ENCODE measurements at places on chromosomes 12 and 14.
A peak's percentile ranks its signal among the peaks of the same experiment; 100 is the strongest.

DNA sequence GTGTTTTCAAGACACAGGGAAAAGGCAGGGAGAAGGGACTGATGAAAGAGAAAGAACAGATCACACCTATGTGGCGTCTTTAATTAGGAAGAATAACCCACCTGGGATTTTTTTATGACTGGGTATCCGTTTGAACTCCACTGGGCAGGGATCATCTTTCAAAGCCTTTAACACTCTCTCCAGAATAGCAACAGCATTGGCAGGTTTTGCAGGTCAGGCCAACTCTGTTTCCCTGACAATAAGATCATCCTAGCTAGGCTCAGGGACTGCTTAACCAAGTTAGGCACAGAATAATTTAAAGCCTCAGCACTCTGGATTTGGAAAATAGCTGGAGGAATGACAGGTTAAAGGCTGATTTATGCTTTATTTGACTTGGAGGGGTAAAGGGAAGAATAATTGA lies 117.6 kb downstream of the SUDS3 start:
- no peak for DNase-seq

DNA sequence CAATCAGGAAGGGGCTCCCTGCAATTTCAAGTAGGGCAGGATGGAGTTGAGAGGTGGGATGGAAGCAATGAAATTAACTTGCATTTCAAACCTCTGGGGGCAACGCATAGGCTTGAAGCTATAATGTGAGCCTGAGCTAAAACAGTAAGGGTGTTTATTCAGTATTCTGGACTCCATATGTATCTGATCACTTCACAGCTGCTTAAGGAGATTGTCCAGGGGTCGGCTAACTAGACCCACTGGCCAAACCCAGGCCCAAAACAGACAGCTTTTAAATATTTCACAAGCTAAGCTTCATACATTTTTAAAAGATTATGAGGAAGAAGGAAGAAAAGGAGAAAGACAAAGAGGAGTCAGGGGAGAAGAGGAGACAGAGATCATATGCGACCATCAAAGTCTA lies 6.8 kb upstream of the SERPINA3 start:
- no peak for DNase-seq

- no peak for DNase-seq
These were observed 165.6 kb downstream of the OTOGL start for GRCh38 chr12:80264891-80265290.

GRCh38 chr12:41188841-41189394 lies 798 bp downstream of the PDZRN4 start:
- DNase-seq, result no peak

DNA sequence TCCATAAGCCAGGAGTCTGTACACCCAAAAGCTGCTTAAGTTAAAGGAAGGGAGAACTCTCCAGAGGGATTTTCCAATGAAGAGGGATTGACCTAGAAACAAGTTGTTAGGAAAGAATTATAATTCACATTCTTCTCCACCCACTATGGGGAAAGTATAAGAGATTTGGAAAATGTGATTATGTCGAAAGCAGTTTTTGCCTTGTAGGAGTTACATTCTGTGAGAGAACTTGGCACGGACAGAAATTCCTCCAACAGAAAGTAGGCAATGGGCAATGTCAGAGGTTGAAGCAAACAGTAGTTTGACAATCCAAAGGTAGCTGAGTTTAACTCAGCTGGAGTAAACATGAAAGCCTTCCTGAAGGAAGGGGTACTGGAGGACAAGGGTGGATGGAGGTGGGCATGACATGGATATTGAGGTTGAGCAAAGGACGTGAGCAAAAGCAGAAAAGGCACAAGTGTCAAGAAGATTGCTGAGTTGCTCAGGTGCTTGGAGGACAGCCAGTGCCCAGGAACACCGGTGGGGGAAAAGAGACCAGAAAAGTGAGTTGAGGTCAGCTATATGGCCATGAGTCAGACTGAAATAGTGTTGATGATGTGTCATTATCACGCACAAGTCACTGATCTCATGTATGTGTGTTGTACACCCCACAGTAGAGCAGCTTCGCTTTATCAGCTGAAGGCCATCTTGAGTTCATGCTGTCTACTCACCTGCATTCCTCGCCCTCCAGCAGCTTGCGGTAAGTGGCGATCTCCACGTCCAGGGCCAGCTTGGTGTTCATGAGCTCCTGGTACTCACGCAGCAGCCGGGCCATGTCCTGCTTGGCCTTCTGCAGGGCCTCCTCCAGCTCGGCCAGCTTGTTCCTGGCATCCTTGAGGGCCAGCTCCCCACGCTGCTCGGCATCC lies 4.0 kb downstream of the KRT5 start:
- no peak for DNase-seq

DNA sequence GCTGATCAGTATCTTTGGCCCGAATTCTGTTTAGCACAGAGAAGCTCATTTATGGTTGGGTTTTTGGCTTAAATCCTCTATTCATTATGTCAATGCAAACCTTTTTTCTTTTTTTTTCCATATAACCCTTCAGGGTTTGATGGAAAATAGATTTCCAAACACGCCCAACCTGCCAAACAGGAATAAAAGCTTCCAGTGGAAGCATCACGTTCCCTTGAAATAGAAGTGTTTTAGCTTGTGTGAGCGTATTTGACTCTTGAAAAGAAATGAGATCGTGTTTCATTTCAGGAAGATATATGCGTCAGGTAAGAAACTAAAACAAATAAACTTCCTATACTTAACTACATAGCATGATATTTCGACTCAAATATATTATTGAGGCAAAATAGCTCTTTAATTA lies at the start of gene PIK3C2G:
Gene PIK3C2G (plus strand): TSS at position 246 of the 400 bp plus-strand sequence. CDS start 20,564 bp downstream, outside the sequence.
- no peak for DNase-seq

GRCh38 chr12:85183855-85184254 lies 96.2 kb upstream of the ALX1 start:
- DNase-seq, result no peak

DNA sequence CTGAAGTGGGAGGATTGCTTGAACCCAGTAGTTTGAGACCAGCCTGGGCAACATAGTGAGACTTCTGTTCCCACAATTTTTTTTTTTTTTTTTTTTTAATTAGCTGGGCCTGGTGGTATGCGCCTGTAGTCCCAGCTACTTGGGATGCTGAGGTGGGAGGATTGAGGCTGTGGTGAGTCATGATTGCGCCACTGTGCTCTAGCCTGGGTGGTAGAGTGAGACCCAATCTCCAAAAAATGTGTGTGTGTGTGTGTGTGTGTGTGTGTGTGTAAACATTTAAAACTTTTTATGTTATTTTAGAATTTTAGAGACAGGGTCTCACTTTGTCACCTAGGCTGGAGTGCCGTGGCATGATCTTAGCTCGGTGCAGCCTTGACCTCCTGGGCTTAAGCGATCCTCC lies 6.8 kb downstream of the PPP1R36 start:
- DNase-seq, result no peak

- no peak for DNase-seq
These were observed 33.0 kb upstream of the ATP2A2 start for GRCh38 chr12:110248096-110248447.

GRCh38 chr12:126191031-126191891 lies 1126.0 kb downstream of the AACS start:
- no peak for DNase-seq

- DNase-seq, result no peak
These were observed 18.1 kb upstream of the DIABLO start for GRCh38 chr12:122243965-122244364.

- no peak for DNase-seq
These were observed 44.6 kb downstream of the LLPH start for GRCh38 chr12:66085998-66086397.

- DNase-seq, result no peak
These were observed 89.5 kb upstream of the ANO2 start for GRCh38 chr12:6034596-6034995.

GRCh38 chr12:27814411-27814810 lies 34.4 kb upstream of the MANSC4 start:
- DNase-seq, result no peak

GRCh38 chr12:98533723-98534251 lies 18.4 kb downstream of the TMPO start:
- DNase-seq, result peak; percentile 40

- no peak for DNase-seq
These were observed 18.2 kb upstream of the FIGNL2 start for GRCh38 chr12:51866762-51867161.

DNA sequence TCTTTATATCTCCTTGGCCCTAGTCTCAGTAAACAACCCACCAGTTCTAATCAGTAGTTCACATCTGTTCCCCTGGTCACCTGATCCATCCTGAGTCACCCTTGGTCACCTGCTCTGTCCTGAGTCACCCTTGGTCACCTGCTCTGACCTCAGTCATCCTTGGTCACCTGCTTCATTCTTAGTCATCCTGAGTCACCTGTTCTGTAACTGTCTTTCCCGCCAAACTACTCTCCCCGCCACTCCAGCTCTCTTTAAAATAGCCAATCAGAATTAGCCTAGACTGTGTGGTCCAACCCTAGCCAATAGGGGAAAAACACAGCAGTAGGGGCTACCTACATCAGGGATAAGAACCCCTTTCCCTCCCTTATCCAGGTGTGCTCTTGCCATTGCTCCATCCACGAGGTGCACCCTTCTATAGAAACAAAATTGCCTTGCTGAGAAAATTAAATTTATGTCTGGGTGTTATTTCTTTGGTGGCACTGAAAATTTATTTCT lies 245.4 kb upstream of the DIO3 start:
- DNase-seq, result no peak

DNA sequence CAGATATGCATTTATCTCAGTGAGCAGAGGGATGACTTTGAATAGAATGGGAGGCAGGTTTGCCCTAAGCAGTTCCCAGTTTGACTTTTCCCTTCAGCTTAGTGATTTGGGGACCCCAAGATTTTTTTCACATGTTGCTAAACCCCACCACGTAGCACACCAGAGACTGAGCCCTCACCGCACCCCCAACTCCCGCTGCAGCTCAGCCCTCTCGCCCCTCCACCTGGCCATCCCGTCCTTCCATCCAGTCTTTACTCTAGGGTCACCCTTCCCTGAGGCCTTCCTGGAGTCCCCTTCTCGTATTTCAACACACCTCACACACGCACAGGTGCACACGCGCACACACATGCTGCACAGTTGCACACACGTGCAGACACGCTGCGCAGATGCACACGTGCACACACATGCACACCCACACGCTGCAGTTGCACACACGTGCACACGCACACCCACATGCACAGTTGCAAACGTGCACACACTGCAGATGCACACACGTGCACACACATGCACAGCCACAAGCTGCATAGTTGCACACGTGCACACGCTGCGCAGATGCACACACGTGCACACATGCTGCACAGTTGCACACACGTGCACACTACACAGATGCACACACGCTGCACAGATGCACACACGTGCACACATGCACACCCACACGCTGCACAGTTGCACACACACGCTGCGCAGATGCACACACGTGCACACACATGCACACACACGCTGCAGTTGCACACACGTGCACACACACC lies 30.0 kb downstream of the HSP90AA1 start:
- no peak for DNase-seq

GRCh38 chr12:45658020-45658419 lies 71.5 kb upstream of the ARID2 start:
- DNase-seq, result no peak

GRCh38 chr12:53233671-53234121 lies 1.7 kb upstream of the RARG start:
- no peak for DNase-seq

- no peak for DNase-seq
These were observed 35.1 kb downstream of the CCNK start for GRCh38 chr14:99516156-99516870.

DNA sequence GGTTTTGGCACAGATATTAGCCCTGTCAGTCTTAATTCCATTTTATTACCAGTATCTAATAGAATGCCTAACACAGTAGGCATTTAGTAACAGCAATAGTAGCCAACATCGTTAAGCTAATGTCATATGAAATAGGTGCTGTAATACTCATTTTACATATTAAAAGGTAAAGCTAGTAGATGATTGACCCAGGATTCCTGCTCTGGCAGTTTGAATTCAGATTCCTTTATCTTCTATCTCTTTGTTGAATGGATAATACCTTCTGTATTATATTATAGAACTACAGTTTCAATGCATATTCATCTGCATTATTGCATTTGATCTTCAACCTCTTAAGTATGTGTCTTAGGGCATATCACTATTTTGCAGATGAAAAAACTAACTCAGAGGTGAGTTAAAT lies 2.9 kb downstream of the ATL1 start:
- no peak for DNase-seq

- no peak for DNase-seq
These were observed 1.3 kb downstream of the UNG start for GRCh38 chr12:109098651-109099050.

DNA sequence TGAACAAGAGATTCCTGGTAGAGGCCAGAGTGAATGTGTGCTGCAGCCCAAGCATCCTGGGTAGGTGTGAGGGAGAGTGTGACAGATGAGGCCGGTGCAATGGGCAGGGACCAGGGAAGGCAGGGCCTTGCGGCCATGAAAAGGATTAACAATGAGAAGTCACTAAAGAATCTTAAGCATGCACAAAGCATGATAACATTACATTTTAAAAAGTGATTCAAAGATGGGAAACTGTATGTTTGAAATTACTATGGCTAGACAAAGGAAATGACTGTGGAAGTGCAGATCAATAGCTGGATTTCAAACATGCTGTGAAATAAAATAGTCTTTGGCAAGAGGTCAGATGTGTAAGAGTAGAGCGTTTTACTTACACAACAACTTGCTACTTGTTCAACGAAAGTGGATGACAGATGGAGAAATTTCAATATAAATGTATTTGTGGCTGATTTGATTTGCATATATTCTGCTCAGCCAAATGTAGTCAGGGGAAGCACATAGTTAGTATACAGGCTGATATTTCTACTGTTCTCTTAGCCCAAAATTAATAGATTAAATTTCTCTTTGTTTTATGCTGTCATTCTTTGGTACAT lies 175.5 kb downstream of the CCDC59 start:
- DNase-seq, result no peak

GRCh38 chr12:114749065-114749464 lies 65.1 kb upstream of the TBX3 start:
- no peak for DNase-seq

GRCh38 chr12:52662918-52663229 lies 10.9 kb upstream of the KRT2 start:
- no peak for DNase-seq

GRCh38 chr14:67241411-67242167 lies at the start of gene PALS1:
TSS of gene PALS1 (plus strand) at chr14:67241435. CDS start at chr14:67279171, 37,736 bp downstream.
- DNase-seq, result peak; percentile 63

DNA sequence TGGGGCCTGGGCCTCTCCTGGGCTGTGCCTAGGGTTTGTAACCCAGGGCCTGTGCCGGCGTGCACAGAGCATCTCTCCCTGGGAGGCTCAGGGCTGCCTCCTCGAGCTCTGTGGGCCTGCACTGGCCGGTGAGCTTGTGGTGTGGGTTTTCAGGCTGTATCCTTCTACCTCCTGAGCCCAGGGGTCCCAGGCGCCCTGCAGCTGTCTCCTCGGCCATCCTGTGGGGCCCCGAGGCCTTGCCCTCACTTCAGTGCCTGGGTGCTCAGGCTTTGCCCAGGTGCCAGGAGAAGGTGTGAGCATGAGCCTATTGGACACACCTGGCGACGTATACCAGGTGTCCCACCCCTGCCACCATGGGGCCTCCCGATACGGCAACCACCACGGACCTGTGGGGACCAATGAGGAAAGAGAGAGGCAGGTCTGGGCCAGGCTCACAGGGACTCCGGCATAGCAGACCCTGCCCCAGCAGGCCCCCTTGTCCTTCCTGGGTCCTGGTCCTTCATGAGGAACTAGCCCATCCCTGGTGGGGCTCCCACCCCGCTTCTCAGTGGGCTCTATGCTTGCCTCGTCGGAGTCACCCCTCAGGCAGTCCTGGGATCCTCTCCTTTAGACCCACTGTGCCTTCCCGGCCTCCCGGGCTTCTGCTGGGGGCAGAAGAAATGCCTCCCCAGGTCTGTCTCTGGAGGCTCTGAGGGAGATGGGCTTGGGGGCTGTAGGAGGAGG lies 400.2 kb downstream of the TMEM121 start:
- DNase-seq, result no peak

- DNase-seq, result no peak
These were observed 16.5 kb downstream of the PRKCH start for GRCh38 chr14:61337893-61338292.
